Gastrocnemius medialis (tissue), 4 donors: ENCODE measurements at places on chromosomes 2 and 18.
A peak's percentile ranks its signal among the peaks of the same experiment; 100 is the strongest.

DNA sequence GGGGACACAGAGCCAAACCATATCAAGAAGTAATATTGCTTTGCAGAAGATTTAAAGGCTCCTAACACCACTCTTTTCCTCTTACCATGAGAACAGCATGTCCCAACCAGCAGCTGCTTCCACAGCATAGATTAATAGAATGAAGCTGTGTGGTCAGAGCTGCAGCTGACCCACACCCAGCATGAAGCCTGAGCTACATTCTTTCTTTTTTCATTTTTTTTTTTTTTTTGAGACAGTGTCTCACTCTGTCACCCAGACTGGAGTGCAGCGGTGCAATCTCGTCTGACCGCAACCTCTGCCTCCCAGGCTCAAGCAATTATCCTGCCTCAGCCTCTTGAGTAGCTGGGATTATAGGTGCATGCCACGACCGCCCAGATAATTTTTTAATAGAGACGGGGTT, 289.8 kb downstream of the RAD51AP2 start:
- DNase-seq = no peak

DNA sequence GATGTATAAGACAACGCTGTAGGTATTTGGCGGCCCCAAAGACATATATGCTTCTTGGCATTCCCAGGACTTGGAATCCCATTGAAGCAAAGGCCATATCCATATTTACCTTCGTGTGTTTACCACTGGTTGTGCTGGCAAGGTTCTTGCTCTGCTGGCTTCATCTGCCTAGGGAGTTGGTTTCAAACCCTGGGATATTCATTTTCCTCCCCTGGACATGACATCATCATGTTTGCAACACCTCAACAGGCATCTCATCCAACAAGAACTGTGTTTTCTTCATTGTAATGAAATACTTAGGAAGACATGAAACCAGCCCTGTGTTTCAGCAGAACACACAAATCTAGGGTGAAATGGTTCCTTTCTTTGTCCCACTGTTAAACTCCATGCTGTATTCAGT, 77.9 kb upstream of the PHLPP1 start:
- DNase-seq = no peak

GRCh38 chr2:236744716-236745115, 175.1 kb downstream of the ACKR3 start:
- no peak for DNase-seq

DNA sequence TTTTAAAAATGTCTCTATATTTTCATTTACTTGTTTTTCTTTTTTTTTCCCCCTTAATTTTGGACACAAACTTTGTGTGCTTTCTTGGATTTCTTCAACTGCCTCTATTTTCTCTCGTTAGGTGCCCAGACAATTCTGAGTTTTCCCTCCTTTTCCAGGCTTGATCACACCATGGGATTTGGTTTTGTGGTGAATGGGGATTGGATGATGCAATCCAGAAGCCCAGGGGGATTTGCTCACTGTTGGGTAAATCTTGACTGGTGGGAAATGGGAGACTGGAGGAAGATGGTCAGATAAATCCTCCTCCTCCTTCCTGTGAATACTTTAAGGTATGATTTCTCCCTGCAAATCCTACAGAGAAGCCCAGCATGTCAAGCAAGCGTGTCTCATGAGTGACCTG, 19.5 kb upstream of the PAX8 start:
- no peak for DNase-seq

GRCh38 chr18:37294951-37295350, 270.6 kb downstream of the CELF4 start:
- DNase-seq = no peak

- no peak for DNase-seq
These were observed 64.4 kb downstream of the INPP5D start for GRCh38 chr2:233124421-233125080.

DNA sequence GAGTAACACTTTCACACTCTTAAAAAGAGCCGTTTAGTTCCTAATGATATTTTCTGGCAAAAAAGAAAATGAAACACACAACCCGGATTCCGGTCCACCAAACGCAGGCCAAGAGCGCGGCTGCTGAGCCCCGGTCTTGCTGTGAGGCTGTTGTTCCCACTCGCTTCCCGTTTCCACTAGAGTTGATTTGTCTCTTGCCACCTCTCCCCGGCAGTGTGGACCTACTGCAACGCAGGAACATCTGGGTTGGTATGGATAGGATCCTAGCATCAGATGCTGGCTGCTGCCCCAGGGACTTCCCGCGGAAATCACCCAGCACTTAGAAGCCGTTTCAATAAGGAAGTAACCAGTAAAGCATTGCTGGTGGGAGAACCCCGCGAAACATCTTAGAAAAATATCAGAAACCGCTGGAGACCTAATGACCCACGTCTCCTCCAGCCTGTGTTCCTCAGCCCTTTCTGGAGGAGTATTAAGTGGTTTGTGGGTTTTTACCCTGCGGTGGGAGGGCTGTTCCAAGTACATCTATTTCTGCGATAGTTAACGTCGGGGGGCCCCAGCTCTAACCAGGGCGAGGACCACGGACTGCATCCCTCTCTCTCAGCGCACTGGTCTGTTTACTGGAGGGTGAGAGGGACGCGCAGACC, 939 bp downstream of the DOCK10 start:
- no peak for DNase-seq

DNA sequence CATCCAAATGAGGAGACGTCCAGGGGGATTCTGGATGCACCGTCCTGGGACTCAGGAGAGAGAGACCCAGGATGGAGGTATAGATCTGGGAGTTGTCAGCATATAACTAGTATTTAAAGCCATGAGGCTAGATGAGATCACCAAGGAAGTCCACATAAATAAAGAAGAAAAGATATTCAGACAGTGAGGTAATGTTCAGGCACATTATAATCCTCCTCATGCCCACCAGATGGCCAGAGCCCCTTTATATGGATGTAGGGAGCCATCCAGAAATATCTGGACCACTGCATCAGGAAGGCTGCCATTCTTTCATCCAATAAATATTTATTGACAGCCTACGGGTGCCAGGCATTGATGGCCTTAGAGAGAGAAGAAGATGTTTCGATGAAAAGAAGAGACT, 21.2 kb upstream of the NCKAP5 start:
- DNase-seq = no peak

- DNase-seq = no peak
These were observed 264.0 kb upstream of the SMIM21 start for GRCh38 chr18:75691483-75691882.

DNA sequence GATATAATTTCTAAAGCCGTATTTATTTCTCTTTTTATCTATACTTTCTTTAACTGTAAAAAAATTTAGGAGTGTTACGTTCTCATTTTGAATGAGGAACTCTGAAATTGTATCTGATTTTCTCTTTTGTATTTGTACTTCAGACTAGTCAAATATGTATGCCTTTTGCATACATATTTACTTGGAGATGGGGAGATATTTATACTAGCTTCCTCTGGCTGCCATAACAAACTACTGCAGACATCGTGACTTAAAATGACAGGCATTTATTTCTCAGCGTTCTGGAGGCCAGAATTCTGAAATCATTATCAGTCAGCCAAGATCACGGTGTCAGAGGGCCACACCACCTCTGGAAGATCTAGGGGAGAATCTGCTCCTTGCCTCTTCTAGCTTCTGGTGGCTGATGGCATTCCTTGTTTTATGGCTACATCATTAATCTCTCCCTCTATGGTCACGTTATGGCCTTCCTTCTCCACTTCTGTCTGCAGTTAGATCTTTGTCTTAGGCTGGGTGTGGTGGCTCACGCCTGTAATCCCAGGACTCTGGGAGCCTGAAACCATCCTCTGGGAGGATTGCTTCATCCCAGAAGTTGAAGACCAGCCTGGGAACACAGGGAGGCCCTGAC, 8.2 kb downstream of the LCLAT1 start:
- no peak for DNase-seq

DNA sequence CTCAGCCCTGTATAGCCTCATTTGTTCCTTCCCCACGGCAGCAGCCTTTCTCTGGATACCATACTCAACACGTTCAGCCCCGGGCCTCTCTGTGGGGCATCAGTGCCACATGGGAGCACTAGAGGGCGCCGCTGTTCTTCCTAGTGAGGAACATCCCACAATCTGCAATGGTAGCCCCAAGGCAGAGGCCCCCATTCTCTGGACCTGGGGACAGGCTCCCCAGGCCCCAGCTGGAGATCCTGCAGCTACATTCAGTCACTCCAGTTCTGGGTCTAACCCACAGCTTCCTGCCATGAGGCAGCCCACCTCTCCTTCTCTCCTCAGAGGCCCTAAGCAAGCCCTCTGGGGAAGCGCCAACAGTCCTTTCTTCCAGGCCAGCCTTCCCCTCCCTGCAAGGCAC, 14.2 kb upstream of the SFXN5 start:
- DNase-seq = peak; percentile 74

DNA sequence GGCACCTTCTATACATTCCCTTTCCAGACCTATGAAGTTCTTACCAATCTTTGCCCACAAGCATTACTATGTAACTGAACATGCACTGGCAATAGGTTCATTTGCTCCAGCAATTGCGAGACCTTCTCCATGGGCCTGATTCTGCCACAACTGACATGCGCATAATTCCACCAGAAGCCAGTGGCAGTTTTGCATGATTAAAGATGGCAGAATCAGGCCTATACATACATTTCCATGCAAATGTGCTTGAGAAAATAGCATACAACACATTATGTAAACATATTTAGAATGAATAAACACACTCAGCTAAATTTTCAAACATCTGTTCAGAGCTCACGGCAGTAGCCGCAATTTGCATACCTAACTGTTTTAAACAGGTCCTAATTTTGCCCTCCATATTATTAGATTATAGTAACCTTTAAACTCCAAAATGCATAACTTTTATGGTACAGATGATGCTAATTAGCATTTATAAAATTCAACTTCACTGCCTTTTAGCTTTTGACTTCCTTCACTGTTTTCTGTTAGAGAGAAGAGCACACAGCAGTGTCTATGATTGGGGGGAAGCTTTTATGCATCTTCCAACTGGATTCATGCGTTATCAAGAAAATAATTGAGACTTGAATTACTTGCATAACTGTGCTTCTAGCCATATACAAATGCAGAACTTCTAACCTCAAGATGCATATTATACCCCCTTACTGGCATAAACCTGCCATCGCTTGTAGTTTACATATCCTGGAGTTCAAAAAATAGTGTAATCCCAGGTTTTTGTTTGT, 155.3 kb upstream of the CDH19 start:
- no peak for DNase-seq

GRCh38 chr2:60707750-60708371, 48.2 kb upstream of the PAPOLG start:
- DNase-seq = no peak

DNA sequence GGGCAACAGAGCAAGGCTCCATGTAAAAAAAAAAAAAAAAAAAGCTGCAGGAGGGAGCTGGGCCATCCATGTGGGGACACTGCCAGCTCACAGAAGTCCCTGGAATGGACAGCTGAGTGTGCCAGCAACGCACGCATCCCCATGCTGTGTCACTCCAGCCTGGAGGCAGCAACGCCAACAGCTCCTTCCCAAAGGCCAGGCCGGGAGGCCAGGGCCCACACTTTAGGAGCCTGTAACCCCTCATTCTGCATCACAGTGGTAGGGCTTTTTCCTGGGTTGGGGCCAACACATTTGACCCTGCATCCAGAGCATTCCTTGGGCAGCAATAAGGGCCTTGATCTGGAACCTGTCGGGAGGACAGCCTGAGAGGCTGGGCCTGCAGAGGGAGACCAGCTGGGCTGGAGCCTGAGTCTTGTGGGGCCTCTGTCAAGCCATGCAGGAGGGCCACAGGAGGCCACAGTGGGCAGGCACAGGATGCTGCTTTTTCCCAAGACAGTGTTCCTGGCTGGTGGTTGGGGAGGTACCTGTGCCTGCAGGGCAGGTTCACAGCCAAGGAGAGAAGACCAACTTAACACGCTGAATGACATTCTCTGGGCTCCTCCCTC, 16.8 kb upstream of the KCNK3 start:
- DNase-seq = no peak

- no peak for DNase-seq
These were observed 255.5 kb downstream of the CDH2 start for GRCh38 chr18:27921392-27921791.

- DNase-seq = no peak
These were observed 3.1 kb downstream of the NEU4 start for GRCh38 chr2:241811952-241812729.

DNA sequence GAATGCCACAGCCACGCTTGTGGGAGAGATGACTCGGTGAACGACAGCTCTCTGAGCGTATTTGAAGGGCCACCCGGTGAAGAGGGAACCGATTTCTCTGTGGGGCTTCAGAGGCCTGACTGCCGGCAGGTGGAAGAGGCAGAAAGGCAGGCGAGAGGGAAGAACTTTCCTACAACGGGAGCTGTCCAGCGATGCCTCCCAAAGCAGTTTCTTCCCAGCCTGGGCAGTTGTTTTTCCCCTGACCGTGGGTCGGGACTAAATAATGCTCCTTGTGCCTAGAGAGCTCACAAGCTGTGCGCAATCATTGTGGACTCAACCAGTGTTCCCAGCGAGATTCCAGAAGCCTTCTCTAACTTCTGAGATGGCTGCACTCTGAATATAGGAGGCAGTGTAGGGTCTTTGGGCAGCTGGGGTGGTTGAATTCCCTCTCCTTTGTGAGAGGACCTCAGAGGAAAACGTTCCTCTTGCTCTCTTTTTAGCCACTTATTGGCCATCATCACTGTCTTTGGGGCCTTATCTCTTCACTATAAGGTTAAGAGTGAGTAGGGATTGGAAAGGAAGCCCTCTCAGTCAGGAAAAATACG, 710 bp downstream of the SEC11C start:
- DNase-seq = no peak

- DNase-seq = no peak
These were observed 238.5 kb upstream of the FBXO11 start for GRCh38 chr2:48144777-48145176.

DNA sequence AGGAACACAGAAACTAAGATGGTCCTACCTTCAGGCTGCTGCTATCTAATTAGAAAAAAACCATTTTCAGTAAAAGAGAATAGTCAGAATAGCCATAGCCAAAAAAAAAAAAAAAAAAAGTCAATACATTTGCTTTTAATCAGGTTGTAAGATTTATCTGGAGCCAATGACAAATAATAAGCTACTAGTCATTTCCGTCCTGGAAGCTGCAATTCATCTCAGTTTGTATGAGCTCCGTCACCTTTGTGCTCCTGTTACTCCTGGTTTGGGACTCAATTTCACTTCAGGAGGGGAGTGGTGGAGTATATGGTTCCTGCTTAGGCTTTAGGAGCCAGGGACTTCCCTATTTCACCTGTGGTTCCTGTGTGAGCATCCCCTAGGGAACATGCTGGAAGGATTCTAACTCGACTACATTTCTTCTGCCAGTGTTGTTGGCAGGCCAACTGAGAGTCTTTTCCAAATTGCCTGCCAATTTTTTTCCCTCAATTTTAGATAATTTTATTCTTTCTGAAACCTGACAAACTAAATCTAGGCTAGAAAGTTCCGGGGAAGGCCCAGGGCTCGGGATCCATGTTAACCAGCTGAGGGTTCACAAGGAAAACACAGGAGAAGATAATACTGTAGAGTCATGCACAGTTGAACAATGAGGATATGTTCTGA, 481.8 kb downstream of the DLGAP1 start:
- DNase-seq = no peak
